Camera-type eye (tissue), 1 donor: ENCODE measurements at places on chromosomes 2 and 18. TPM values are rescaled to one million over a fixed set of nuclear protein-coding genes. Genes with fewer than 3 reads are reported as not detected.

GALNT5 gene
- 8.3 TPM for total RNA-seq

ADNP2 gene
- total RNA-seq: 22.7 TPM

CFC1 gene
- 0.55 TPM for total RNA-seq

YES1 gene
- 118 TPM for total RNA-seq

CABYR gene
- 7.0 TPM for total RNA-seq

BUB1 gene
- total RNA-seq: 14.8 TPM

CRACDL gene
- 4.6 TPM for total RNA-seq

DUSP19 gene
- 9.3 TPM for total RNA-seq

SERPINE2 gene
- 59.2 TPM for total RNA-seq

ADGRF3 gene
- not detected for total RNA-seq

RAB12 gene
- 58.5 TPM for total RNA-seq

RGPD3 gene
- total RNA-seq: 1.3 TPM

CXCR4 gene
- total RNA-seq: 95.7 TPM

DLX1 gene
- 0.88 TPM for total RNA-seq

GKN1 gene
- not detected for total RNA-seq
